ENCODE measurements at places on chromosomes 3 and 15.

DNA sequence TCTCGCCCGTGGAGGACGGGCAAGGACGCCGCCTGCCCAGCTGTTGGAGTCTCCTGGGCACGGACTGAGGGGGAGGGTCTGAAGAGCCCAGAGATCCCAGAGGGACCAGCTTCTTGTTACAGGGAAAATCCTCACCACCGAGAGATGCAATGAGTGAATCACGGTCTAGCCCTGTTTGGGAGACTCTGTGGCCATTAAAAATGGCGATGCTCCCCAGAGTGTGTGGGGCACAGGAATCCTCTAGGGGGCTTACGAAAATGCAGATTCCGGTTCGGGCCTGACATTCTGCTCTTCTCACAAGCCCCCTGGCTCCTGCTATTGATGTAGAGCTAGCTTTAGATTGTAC is 35.5 kb upstream of the EPHB3 start:
- no peak for DNase-seq

- DNase-seq: no peak
Measured at GRCh38 chr3:72655723-72656122, 192.5 kb downstream of the SHQ1 start.

DNA sequence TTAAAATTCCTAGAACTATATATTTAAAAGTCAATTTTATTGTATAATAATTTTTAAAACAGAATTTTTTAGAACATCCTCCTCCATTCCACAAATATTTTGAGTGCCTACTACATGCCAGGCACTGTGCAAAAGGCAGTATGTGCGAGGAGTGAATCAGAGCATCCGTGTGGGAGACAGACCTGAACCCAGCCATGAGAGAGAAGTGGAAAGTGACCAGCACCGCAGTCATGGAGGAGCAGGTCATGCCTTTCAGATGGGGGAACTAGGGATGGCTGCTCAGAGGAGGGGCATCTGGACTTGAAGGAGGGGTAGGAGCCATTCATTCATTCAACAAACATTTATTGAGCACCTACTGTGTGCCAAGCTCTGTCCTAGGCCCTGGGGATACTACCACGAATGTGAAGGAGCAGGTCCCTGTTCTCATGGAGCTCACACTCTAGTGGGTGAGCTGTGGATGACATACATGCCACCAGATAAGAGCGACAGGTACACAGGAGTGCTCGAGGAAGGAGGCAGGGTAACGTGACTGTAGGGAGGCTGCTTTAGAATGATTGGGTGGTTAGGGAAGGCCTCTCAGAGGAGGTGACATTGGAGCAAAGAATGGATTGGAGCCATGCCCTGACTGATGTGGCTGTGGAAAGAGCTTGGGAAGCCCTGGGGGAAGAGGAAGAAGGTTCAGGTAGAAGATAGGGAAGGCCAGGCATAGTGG is 3.1 kb upstream of the CHRNA3 start:
- DNase-seq: no peak

DNA sequence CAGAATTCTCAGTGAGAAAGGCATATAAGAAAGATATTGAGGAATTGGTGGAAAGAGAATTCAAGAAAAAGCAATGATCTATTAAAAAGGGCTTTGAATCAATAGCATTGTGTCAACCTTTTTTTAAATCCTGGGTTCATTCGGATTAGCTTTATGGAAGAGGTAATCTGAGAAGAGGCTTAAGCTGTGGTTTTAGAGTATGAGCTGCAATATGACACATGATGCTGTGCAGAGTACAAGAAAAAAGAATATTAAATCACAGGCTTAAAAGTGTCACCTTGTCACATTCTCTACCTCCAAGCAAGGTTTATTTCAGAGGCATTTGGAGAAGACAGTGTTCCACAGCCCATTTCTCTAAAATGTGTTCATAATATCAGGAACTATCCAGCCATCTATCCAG is 128.9 kb downstream of the RTP4 start:
- DNase-seq: no peak

DNA sequence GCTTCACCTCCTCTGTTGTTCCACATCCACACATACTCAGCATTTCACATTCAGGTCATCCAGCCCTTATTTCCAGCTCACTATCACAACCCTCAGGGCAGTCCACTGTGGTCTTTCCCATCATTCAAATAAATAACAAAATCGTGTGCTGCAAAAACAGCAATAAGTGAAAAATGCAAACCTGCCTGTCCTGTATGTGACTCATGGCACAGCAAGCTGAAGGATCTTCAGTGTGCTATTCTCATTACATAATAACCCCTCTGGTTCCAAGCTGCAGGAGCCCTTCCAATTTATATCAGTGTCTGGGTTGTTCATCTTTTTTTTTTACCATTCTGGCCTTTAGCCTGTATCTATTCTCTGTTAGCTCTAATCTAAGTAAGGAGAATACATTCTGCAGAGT is 185.3 kb upstream of the UBE2E2 start:
- peak; percentile 68 for DNase-seq

GRCh38 chr3:44712455-44713075 is at the start of gene ZNF502:
Gene ZNF502 (plus strand): TSS chr3:44712660. CDS start chr3:44720262, 7,602 bp downstream.
- DNase-seq: peak; percentile 84

- peak; percentile 99 for DNase-seq
Measured at GRCh38 chr3:39166134-39166710, 12.8 kb upstream of the CSRNP1 start.

- DNase-seq: peak; percentile 45
Measured at GRCh38 chr3:70531063-70531657, 218.7 kb upstream of the MDFIC2 start.

GRCh38 chr15:69934607-69935006 is 163.1 kb downstream of the TLE3 start:
- DNase-seq: no peak

DNA sequence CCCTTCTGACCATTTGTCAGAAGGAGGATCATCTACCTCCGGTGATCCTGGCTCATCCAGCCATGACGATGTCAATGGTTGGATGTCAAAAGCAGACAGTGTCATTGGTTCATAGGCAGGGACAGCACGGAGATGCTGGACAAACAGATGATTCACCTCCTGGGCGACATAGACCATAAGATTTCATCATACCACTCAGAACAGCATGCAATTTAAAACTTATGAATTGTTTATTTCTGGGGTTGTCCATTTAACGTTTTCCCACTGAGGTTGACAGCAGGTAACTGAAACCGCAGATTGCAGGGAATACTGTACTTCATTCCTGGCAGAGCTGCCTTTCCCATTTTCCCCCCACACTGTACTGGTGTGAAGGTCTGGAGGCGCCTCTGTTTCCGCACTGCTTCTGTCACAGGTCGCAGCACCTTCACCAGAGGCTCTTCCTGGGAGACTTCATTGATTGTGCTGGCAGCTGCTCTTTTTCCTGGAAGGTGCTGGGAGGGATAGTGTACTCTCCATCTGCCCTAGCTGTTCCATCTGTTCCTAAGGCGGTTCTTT is 32.5 kb upstream of the TMOD3 start:
- DNase-seq: peak; percentile 34

- DNase-seq: peak; percentile 23
Measured at GRCh38 chr15:75452865-75453702, 1.6 kb upstream of the SIN3A start.

GRCh38 chr3:8474991-8475390 is 26.6 kb upstream of the LMCD1 start:
- DNase-seq: no peak

GRCh38 chr3:172098698-172099494 is 59.5 kb downstream of the FNDC3B start:
- no peak for DNase-seq

DNA sequence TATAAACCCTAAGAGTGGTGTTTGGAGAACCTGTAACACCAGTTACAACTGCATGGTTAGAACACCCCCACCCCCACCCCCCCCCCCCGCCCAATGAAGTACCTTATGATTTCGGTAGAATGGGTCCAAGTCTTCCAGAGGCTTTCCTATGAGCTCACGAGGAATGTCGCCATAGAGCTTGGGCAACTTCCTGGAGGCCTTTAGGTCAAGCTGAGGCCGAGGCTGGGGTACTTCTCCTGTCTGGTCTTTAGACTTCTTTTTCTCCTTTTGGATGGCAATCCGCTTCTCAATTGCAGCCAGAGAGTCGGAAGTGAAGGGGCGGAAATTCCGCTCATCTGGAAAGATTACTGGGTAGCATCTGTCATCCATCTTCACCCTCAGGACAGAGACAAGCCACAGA is 101.8 kb downstream of the SCN11A start:
- no peak for DNase-seq

GRCh38 chr3:152621006-152621868 is 213.7 kb upstream of the P2RY1 start:
- DNase-seq: no peak

DNA sequence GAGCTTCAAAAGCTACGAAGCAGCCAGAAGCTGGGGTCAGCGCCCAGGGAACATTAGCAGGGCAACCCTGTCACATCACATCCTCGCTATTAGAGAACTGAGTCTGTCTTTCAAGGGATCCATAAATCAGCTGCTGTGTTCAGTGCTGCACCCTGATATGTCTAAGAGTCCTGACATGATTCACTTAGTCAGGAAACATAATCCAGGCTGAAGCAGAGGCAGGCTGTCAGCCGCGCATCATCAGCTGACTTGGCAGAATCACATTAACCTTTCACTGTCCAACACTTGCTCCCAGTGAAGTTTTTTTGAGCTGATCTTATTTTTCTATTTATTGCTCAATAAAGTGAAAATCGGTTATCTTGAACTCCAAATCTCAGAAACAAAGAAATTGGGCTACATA is 23.5 kb downstream of the MYH15 start:
- DNase-seq: peak; percentile 46

DNA sequence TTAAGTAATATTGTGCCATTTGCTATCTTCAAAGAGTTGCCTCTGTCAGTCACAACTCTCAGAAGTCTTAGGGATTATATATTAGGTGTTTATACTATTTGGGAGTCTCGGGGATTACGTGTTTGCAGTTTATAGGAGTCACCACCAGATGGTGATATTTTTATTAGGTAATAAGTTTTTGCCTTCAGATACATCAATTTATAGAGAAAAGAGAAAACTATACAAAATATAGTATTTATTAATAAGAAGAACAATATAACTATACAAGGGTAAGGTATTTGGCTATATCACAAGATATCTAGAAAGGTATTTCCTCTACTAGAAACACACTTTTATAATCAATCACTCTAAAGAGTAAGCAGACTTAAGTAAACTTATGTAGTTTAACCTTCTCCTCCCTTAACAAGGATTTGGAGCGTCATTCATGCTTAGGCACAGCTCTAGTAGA is 10.7 kb upstream of the DHX36 start:
- DNase-seq: peak; percentile 46

- DNase-seq: no peak
Measured at GRCh38 chr3:125316949-125317348, 58.2 kb downstream of the ZNF148 start.

- DNase-seq: no peak
Measured at GRCh38 chr3:113548501-113548900, 16.1 kb downstream of the SIDT1 start.

GRCh38 chr15:58398071-58398470 is 33.7 kb upstream of the LIPC start:
- DNase-seq: no peak

GRCh38 chr3:50473768-50474167 is 29.7 kb downstream of the CACNA2D2 start:
- DNase-seq: no peak

GRCh38 chr3:65961733-65962132 is 77.0 kb downstream of the MAGI1 start:
- DNase-seq: no peak

GRCh38 chr15:85517086-85517485 is 136.7 kb downstream of the AKAP13 start:
- no peak for DNase-seq

DNA sequence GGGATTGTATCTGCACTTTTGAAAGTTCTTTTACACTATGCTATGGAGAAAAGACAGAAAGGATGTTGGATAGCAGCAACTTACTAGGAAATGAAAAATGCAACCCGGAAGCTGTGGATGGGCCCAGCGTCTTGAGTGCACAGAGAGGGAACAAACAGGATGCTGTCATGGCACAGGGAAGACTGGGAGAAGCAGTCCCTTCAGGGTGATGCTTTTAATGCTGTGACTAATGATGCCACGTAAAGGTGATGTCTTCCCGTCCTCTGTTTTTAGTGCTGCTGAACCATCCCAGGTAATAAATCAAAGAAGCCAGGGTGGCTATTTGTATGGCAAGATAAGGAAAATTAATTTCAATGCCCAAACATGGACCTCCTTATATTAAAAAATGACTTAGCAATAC is 437.6 kb downstream of the FOXP1 start:
- no peak for DNase-seq

GRCh38 chr3:29186982-29187725 is 93.7 kb upstream of the RBMS3 start:
- DNase-seq: peak; percentile 78

- DNase-seq: no peak
Measured at GRCh38 chr3:175735866-175736265, 876.7 kb downstream of the NAALADL2 start.

DNA sequence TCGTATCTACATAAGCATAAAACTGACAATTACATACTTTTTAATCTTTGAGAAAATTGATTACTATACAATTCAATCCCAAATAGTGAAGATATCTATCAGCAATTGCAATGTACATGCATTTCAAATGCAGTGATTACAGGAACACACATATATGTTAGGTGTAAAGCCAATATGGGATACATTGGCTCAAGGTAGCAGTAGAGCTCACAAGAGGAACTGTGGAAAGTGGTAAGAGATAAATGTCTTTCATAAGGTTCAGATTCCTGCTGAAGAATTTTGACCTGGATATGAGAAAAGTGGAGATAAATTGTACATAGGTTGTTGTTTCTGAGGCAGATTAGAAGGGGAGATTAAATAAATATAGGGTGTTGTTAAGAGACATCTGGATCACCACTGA is 1280.5 kb downstream of the OTOL1 start:
- no peak for DNase-seq

DNA sequence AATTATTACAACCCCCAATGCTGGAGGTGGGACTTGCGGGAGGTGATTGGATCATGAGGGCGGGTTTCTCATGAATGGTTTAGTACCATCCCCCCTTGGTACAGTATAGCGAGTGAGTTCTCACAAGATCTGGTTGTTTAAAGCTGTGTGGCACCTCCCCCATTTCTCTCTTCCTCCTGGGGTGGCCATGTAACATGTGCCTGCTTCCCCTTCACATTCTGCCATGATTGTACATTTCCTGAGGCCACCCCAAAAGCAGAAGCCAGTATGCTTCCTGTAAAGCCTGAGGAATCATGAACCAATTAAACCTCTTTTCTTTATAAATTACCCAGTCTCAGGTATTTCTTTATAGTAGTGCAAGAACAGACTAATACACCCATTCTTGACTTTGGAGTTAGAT is 20.3 kb upstream of the PROK2 start:
- no peak for DNase-seq

DNA sequence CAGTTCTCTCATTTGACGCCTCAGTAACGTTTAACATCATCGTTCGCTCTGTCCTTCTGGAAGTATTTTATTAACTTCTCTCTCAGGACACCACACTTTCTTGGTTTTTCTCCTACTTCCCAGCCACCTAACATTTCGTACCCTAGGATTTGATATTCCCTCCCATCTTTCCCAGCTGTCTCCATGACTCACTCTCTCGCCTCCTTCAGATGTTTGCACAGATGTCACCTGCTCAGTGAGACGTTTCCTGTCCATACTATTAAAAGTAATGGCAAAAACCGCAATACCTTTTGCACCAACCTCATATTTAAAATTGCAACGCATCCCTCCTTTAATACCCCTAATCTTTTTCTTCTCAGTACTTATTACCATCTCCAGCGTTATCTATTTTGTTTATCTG is 62.1 kb upstream of the SPRED1 start:
- DNase-seq: no peak
